Transverse colon (tissue), 4 donors: ENCODE measurements at places on chromosomes 6 and 20.

- no peak for DNase-seq
Measured at GRCh38 chr6:44404715-44405099, 17.2 kb downstream of the CDC5L start.

GRCh38 chr6:163386329-163386908 lies 28.1 kb upstream of the QKI start:
- DNase-seq: no peak

GRCh38 chr6:15595461-15596173 lies 67.2 kb downstream of the DTNBP1 start:
- no peak for DNase-seq

DNA sequence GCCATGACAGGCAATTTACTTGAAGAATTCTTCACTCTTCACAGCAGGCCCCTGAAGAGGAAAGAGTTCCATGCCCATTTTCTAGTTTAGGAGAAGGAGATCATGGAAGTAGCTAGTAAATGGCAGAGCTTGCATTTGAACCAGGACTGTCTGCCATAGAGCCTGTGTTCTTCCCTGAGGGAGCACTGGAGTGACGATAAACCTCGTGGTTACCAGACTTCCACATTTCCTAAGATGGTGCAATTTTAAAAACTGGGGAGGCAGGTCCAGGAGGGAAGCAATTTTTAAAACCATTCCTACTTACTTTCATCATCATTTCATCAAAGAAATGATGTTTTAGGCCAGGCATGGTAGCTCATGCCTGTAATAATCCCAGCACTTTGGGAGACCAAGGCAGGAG lies 36.8 kb downstream of the STK35 start:
- DNase-seq: no peak

GRCh38 chr20:5397393-5397792 lies 80.6 kb upstream of the PROKR2 start:
- DNase-seq: no peak

DNA sequence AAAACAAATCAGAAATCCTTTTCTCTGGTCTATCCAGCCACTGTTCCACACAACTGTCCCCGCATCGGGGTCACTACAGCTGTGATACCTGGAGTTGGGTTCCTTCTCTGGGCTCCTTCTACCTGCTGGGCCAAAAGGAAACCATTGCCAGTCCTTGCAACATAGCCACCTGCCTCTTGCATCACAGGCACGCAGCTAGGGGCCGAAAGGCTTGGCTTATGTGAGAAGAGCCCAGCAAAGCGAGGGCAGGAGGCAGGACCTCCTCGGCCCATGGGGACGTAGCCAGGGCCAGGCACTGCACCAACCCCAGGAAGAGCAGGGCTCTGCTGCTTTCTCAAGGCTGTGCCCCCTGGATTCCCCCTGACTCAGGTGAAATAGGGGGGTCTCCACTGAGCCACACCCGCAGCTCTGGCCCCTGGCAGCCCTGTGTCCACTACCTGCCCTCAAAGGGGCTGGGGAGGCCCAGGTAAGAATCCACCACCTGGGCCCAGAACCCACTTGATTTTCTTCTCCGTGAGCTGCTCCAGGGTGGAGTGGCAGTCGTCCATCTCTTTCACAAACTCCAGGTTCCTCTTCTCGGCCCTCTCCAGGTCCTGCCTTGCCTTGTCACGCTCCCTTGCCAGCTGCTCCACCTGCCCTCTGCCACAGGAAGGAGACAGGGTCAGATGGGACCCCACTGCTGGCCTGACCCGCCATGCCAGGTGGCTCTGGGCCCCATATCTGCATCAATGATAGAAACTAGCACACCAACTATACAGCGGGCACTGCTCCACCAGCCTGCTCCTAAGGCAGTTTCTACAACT lies 88.9 kb downstream of the GINS1 start:
- DNase-seq: no peak

GRCh38 chr20:7695051-7695495 lies 245.2 kb downstream of the HAO1 start:
- no peak for DNase-seq
